ENCODE measurements at places on chromosomes 2 and 18.

- DNase-seq: no peak
These were observed 255.6 kb downstream of the CCDC178 start for GRCh38 chr18:33184958-33185357.

DNA sequence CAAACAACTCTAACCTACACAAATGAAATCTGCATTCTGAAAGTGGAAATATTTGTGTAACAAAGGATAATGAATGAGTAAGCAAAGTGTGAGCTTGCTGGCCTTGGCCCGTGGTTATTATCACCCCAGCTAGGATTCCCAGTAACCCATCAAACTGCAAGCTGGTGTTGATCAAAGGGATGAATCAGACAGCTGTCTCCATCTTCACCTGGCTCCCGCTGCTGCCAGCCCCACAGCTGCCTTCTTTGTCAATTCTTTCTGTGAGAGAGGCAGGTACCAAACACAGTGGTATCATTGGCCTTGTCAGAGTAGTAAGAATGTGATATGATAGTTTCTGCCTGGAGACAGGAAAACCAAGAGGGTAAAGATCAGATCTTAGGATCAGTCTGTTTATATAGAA is 25.2 kb upstream of the RGPD4 start:
- DNase-seq: no peak

GRCh38 chr2:45406621-45407020 is 204.4 kb downstream of the SRBD1 start:
- DNase-seq: no peak

DNA sequence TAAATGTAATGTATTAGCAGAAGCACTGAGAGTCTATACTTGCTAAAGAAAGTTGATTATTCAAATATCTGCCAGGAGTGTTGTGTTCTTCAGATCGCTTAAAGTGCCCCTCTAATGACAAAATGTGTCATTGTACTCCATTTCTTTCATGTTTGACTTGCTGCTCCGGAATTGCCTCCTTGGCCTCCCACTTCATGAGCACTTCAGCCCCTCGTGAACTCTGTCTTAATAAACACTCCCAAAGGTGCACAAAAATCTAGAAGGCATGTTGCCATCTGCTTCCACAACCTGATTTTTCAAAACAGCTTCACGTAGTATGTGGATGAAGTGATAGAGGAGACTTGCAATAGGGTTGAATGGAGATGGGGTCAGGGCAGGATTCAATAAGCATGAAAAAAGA is 396.1 kb downstream of the TDRD15 start:
- no peak for DNase-seq

GRCh38 chr18:12239431-12239830 is 14.7 kb upstream of the CIDEA start:
- DNase-seq: no peak

GRCh38 chr2:81542119-81542518 is 1237.6 kb upstream of the LRRTM1 start:
- no peak for DNase-seq

DNA sequence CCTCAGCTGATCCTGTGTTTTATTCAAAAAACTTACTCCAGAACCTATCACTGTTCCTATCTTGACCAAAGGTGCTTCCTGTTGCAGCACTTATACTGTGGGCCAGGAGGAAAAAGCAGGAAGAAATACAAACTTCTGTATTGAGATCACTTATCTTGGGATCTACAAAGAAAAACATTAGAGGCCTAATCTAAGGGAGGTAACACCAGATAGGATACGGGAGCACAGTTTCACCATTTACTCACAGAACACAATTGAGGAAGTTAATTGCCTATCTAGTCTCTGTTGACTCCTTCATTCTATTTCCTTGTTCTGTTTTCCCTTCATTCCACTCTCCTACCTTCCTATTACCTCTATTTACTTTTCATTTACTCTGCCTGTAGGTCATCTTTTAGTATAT is 287.2 kb upstream of the LINC00305 start:
- DNase-seq: no peak

- DNase-seq: no peak
These were observed 318.1 kb downstream of the PDE11A start for GRCh38 chr2:177754492-177754873.

DNA sequence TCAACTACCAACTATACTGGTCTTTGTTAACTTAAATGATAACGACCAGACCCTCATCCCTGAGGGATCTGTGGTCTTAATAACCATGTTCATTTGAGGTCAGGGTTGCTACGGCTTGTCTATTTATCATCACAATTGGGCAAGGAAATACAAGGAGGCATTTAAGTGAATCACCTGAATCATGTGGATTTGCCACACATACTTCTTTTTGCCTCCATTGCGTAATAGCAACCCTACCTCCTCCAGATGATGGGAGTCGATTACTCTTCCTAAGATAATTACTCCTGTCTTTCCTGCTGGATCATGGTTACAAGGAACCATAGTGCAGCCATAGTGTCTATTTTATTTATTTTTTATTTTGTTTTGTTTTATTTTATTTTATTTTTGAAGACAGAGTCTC is 42.2 kb downstream of the TAF4B start:
- no peak for DNase-seq

- DNase-seq: no peak
These were observed 256.4 kb downstream of the BCL2 start for GRCh38 chr18:63063171-63063570.

DNA sequence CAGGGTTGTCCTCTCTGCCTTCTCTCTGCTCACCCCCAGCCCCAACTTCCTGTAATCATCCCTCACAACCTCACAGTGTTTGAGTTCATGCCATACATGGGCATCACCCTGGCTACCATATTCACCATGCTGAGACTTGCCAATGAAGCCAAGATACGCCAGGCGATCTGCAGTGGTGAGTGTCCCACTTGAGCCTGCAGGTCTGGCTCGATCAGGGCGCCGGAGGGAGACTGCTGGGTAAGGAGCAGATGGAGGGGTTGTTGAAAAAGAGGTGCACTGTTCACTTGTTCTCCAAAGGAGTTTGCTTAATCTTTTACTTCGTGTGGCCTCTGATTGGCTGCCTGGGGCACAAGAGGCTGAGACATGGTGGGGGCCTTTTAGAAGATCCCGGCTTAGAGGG is 14.6 kb downstream of the MROH2A start:
- no peak for DNase-seq
